Gastrocnemius medialis (tissue), 4 donors: ENCODE measurements at places on chromosomes 2 and 18. TPM values are rescaled to one million over a fixed set of nuclear protein-coding genes. Genes with fewer than 3 reads are reported as not detected.

RETSAT gene
- 151 TPM for total RNA-seq

DNA sequence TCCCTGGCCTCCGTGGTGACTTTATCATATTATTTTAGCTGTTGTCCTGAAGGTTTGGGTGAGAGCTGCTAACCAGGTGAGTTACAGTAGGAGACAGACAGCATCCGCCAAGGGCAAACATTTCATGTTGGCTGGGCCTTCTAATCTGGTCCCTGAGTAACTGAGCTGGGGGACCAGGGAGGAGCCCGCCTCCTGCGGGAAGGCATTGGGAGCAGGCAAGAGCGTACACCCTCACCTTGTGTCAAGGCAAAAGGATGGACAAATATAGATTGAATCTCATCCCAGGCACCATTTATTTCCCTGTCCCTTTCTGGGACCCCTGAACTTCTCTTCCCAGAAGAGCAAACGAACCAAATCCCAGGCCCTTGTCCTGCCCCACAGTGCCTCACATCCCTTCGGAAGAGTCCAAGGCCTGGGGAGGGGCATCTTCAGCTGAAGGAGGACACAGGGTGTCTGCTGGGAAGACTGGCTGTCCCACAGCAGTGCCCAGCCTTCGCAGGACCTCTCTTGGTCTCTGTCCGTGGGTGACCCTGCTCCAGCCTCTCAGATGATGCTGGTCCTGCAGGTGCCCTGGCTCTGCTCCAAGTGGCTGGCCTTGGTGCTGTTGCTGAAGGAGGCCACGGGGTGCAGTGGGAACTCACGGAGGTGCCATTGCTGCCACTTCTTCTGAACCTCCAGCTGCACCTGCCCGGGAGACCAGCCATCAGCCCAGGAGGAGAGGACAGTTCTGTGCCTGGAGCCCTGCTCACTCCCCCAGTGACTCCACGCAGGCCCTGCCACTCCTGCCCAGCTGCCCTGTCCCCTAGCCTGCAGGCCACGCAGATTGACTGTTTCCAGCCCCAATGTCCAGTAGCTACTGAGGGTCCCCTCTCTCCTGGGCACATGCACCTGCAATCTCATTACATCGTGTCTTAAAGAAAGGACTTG lies 8.2 kb downstream of the TMEM37 start:
- DNase-seq = no peak

APCDD1 gene
- total RNA-seq = 10.1 TPM

AFF3 gene
- 0.41 TPM for total RNA-seq

IL1R2 gene
- 6.6 TPM for total RNA-seq

PMAIP1 gene
- total RNA-seq = 1.2 TPM
